Globus pallidus (tissue), 1 donor: ENCODE measurements at places on chromosomes 7 and 10.

DNA sequence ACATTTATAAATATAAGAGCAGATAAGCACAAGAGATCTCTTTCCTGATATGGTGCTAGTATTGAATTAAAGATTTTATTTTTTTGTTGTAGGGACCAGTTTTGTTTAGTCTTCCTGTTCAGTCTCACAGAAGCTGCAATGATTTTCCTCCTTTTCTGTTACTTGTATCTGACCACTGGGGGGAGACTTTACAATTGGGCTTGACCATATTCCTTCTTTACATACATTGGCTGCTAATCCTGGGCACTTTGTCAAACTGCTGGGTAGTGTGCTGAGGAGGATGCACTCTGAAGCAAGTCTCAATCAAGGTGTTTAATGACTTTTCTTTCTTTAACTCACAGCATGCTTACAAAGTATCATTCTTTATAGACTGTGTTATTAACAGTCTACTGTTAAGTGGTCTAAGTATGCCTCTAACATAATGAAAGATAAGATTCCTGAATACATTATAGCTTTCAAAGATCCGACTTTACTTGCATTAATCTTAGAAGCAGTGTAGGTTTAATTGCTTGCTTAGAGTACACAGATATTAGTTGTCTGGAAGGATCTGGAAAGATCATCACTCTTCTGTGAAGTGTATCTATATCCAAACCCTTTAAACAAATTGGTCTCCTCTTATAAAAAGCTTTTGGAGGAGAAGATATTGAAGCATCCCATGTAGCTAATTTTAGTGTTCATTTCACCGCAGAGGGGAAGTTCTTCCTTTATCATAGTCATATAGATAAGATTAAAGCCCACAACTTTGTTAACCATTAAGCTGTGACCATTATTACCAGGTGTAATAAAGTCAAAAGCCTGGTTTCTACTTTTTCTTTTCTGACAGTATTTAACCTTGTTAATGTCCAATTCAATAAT, 3.1 kb downstream of the PALS2 start:
- DNase-seq = peak; percentile 42

GRCh38 chr10:90175161-90175681, 473.8 kb downstream of the KIF20B start:
- no peak for DNase-seq

DNA sequence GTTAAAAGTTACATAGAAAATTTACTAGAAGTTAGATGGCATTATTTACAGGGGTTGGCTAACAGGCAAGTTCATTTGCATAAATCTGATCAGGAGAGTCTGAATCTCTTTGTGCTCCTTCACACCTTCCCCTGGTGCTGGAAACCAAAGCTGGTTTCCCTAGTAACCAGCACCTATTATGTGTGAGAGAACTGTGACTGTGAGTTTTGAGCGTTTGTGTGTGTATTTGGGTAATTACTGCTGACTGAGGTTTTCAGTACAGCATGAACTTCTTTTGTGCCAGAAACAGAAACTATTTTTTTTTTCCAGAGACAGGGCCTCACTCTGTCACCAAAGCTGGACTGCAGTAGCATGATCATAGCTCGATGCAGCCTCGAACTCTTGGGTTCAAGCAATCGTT, 10.3 kb upstream of the IFIT1B start:
- DNase-seq = no peak

DNA sequence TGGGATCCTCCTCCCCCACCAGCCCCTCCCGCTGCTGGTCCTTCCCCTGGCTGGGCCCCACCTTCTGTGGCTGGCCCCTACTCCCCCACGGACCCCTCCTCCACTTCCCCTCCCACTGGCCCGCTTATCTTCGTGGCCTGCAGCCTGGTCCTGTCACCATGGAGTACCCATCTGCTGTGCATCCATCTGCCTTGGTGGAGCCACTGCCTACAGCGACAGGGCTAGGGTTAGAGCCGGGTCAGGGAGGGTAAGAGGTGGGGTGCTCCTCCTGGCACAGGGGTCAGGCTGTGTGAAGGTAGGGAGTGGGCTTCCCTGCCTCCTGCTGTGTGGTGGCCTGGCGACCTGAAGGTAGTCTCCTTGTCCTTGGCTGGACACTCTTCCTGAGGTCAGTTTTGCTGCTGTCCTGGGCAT, 5.2 kb downstream of the ADCY1 start:
- peak; percentile 40 for DNase-seq

DNA sequence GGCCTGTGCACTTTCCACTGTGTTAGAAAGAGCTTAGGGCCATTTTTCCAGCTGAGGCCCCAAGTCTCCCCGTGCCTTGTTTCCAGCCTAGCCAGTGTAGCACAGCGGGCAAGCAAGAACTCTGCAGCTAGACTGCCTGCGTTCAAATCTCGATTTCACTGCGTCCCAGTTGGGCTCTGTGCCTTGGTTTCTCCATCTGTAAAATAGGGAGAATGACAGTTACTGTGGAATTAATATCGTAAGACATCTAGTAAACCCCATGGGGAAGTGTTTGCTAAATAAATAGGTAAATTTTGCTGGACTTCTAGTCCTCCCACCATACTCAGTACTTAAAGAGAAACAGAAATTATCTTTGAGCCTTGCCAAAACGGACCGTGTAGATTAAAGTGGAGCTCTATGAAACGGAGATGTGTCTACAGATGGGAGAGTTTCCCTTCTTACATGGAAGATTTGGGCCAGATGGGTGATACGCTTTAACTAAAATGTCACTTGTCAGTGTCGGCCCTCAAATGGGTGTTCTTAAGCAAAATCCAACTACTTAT, 3.5 kb upstream of the HKDC1 start:
- DNase-seq = no peak

- no peak for DNase-seq
Observed at GRCh38 chr10:95628786-95629185, 27.7 kb downstream of the ALDH18A1 start.

GRCh38 chr10:93139059-93139655, 65.5 kb downstream of the CYP26A1 start:
- no peak for DNase-seq

DNA sequence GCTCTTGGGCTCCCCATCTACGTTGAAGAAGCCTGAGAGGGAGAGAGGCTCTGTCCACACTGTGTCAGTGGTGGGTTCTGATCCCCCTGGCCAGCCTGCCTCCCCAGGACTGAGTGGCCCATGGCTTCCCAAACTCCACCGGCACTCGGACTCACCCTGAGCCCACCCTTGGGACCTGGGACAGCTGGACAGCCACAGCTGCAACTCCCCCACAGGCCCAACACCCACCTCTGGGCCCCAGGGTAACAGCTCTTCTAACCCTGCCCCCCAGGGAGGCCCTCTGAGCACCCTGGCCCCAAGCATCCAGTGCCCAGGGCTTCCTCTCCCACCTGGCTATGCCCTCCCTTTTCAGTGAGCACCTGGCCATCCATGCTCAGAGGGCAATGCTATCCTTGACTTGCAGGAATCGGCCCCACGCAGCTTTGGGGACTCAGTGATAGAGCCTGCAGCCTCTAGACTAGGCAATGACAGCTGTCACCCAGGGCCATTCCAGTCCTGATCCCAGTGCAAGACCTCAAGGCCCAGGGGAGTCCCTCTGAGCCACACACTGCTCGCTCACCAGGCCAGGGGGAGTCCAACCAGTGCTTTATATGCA, 17.9 kb downstream of the OGDHL start:
- DNase-seq = no peak

GRCh38 chr7:142774826-142775225, 4.1 kb downstream of the PRSS2 start:
- no peak for DNase-seq

- DNase-seq = no peak
Observed at GRCh38 chr10:113127901-113128283, 177.8 kb downstream of the TCF7L2 start.

- no peak for DNase-seq
Observed at GRCh38 chr10:113961182-113962031, 82.3 kb upstream of the ADRB1 start.

DNA sequence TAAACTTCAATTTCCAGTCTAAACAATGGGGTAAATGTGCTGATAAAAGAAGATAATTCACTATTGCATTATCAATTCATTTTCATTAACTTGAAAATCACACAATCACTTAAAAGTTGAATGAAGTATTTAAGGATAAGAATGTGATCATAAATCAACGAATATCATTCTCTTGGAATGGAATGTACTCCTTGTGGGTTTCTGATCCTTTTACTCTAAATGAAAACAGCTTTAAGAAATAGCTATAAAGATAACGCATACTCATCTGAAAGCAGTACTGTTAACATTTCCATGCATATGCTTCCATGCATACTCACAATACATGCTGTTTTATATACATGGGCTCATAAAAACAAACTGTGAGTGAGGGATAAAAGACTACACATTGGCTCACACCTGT, 108.8 kb downstream of the ATE1 start:
- DNase-seq = no peak

GRCh38 chr10:32426186-32426585, 19.8 kb upstream of the CCDC7 start:
- no peak for DNase-seq

DNA sequence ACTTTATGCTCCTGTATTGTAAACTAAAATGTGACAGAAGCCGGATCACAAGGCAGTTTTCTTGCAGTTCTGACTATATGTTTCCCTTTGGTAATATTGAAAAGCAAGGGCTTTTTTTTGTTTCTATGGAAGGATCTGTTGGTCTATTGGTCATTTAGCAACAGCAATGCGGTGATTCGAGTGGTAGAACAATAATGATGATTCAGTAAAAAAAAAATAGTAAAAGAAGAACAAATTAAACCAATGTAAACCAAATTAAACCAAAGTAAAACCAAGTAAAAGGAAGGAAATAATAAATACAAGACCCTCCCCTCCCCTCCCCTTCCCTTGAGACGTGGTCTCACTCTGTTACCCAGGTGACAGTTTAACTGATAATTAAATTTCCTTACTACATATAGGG, 17.8 kb upstream of the CCNY start:
- DNase-seq = no peak

GRCh38 chr10:87661861-87662785, 2.4 kb downstream of the PAPSS2 start:
- DNase-seq = no peak

- no peak for DNase-seq
Observed at GRCh38 chr10:4353964-4354363, 472.0 kb upstream of the AKR1E2 start.

DNA sequence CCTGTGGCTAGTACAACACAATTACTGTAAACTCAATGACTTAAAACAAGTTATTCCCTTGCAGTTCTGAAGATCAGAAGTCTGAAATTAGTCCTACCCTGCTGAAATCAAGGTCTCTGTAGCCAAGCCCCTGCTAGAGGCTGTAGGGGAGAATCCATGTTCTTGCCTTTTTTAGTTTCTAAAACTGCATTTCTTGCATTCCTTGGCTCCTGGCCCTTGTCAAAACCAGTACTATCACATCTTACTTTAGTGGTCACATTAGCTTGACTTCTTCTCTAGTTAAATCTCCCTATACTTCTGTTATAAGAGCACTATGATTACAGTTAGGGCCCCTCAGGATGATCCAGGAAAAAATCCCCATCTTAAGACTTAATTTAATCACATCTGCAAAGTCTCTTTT, 567.0 kb downstream of the GFRA1 start:
- no peak for DNase-seq

DNA sequence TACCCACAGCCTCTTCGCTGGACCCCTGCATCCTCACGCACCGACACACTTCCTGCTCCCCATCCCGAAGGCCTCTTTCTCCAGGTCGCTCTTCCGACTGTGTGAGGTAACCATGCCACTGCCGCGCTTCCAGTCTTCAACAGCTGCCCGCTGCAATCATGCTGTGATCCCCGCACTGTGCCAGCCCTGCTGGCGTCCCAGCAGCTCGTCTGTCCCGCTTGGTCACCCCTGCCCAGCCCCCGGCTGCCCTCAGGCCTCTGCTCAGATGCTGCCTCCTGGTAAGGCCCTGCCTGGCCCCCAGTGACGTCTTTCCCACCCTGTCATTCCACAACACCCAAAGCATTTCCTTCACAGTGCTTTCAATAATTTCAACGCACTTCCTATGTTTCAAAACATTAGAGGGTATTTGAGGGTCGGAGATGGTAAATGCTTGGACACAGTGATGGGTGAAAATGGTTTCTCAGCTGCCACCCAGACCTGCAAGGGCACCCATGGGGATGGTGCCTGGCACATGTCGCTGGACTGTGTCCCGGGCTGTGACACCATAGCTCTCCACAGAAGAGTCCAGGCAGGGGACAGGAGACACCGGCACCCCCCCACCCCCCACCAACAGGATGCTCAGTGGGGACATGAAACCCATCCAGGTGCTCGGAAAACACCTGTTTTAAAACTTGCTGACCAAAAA, 125.2 kb downstream of the MAD1L1 start:
- DNase-seq = peak; percentile 76

DNA sequence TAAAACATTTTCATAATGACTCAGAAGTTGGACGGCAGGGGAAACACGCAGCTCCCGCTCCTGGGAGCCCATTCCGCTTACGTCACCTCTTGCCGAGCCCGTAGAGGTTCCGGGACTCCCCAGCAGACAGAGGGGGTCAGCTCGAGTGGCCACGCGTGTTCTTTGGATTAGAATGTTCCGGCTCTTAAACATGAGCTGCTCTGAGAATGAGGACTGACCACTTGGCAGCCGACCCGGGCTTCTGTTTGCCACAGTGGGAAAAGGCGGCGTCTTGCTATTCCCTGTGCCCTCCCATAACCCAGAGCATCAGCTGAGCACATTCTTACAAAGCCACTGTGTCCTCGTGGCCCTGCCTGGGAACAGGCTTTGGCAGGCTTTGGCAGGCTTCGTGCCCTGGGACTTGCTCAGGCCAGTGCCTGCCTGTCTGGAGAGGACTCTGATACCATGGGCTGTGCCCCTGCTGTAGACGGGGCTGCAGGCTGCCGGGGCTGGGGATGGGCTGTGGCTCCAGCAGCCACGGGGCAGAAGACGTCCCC, 40.1 kb downstream of the PFKP start:
- peak; percentile 92 for DNase-seq

GRCh38 chr10:129716211-129716681, 247.8 kb downstream of the EBF3 start:
- DNase-seq = no peak

DNA sequence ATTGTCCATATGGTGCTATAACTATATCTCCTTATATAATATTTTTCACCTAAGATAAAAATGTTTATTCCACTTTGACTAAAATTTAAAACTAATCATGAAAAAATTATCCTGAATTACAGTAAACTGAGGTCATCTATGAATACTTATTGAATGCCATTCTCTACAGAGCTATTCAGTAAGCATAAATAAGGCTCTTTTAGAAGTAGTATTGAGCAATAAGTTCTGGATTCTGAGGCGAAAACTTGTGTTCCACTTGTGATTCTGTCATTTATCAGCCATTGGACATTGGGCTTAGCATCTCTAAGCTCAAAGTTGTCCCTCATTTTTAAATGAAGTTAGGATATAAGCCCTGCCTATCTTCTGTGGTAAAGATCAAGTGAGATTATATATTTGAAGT, 130.8 kb downstream of the WNT2 start:
- DNase-seq = no peak

DNA sequence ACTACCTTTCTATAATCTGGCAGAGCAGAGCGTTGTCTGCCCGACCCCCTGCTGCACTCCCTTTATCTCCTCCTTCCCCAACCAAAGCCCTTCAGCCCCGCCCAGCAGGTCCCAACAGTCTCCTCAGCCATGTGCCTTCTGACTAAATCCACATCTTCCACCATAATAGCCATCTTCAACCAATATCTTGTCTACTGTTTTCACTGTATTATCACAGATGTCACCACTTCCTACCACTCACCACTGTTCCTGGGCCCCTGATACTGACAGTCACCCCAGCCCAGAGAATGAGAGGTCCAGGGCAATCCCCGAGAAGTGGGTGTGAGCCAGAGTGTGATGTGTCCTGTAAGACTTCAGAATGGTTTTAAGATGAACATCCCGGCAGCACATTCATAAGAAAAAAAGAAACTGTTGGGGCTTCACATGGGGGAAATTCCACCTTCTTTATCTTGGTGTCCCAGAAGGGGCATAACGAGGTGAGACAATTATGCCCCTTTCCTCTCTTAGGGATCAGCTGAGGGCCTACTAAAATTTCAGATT, 25.3 kb downstream of the CCDC6 start:
- DNase-seq = no peak
